ENCODE measurements at places on chromosomes 13 and 19.

DNA sequence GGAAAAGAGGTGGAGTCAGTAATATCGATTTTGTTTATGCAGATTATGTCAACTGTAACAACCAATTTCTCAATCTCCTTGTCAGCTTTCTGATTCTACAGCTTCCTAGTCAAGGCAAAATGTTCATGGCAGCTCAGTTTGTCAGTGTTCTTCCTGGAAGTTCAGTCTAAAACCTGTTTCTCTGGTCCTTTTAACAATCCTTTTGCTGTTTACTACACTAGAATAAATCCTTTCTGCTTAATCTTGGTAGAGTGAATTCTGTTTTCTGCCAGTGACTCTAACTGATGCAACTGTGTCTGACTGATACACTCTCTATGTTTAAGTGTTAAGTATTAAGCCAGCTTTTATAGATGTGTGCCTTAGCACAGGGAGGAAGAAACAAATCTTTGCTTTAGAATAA lies 516.9 kb upstream of the KLF12 start:
- DNase-seq: no peak

- no peak for DNase-seq
Observed at GRCh38 chr13:113117335-113117872, 5.2 kb upstream of the F10 start.

DNA sequence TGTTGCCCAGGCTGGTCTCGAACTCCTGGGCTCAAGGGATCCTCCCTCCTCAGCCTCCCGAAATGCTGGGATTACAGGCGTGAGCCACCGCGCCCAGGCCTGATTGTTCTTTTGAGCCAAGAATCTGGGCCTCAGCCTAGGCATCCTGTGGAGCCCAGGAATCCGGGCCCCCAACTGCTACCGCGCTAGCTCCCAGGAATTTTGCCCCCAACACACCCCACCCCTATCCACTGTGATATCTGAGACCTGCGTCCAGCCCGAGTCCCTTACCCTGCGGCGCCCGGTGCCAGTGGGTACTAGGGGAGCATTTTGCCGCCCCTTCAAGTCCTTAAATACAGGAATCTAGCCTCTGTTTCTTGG lies 838 bp upstream of the MYADM start:
- DNase-seq: no peak

GRCh38 chr13:113948034-113948742 lies 25.7 kb downstream of the C13orf46 start:
- DNase-seq: no peak

DNA sequence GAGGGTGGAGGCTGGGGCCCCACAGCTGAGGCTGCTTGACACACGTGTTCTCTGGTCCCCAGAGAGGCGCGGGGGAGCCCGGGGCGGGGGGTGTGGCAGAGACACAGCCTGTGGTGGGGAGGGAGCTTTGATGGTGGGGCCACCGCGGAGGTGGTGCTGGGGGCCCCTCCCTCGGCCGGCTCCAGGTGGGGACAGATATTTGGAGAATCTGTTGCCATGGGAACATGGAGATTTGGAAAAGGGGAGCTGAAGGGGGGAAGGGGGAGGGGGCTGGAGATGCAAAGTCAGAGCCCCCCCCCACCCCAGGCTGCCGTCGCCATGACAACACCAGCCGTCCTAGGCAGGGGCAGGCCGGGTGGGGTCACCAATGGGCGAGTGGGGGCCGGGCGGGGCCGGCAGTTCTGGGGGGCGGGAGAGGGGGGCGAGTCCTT lies 1.2 kb downstream of the PRKCG start:
- DNase-seq: no peak

Measured in MM.1S (cell line).